ENCODE measurements at places on chromosomes 4 and X.

DNA sequence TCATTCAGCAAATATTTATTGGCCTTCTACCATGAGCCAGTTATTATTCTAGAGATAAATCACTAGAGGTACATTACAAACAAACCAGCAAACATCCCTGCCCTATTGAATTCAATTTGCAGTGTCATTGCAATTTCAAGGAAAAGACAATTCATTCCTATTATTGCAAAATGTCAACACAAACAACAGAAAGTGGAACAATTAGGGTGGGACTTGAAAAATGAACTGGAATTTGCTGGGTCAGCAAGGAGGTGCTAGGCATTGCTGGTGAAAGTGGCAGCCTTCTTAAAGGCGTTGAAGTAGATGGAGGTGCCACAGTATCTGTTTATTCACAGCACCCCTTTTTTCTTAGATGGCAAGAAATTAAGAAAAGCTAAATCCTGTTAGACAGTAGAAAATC is 224.0 kb upstream of the BMP3 start:
- DNase-seq = no peak

DNA sequence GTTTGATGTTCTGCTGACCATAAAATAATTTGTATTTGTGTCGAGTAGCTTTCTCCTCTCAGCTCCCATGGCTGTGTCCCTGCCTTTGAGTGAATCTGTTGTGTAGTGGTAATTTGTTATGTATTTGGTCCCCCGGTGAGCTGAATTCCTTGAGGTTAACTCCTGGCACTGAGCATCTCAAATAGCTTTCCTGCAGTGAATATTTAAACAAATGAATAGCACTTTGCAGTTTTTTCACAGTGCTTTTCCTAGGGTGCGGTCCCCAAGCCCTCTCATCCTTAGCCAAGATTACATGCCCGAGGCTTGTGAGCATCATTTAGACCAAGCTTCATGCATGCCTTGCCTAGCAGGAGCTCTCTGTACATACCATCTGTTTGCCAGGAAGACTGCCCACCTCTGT is 74.2 kb downstream of the CLDN34 start:
- no peak for DNase-seq

GRCh38 chr4:39486221-39486804 is 27.5 kb downstream of the LIAS start:
- no peak for DNase-seq

GRCh38 chrX:136166221-136166855 is 19.0 kb downstream of the FHL1 start:
- DNase-seq = no peak

- no peak for DNase-seq
Observed at GRCh38 chr4:137454767-137455166, 77.5 kb downstream of the PCDH18 start.

DNA sequence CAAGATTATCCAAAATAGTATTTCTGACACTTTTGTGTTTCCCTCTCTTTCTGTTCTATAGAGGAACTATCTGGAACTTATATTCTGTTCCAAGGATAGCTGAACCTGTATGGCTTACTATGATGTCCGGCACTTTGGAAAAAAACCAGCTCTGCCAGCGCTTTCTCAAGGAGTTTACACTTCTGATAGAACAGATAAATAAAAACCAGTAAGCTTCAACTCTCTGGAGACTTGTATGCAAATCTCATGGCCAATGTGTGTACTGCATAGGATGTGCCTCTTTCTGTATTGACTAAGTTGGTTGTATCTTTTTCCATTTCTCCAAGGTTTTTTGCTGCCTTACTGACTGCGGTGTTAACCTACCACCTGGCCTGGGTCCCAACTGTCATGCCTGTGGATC is 92.5 kb downstream of the FNIP2 start:
- DNase-seq = no peak

DNA sequence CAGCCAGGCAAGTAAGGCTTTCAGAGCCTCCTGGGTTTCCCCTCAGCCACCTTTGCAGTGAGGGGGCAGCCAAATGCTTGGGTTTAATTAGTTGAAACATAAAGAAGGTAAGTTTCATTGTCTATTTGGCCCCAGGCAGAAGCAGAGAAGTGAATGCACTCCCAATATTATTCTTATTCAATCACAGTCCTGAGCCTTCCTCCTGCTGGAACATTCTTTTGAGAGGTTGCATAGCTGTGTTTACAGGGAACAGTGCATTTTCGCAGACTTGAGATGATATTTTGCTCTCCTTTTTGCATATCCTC is 13.9 kb downstream of the SLC2A9 start:
- DNase-seq = no peak

DNA sequence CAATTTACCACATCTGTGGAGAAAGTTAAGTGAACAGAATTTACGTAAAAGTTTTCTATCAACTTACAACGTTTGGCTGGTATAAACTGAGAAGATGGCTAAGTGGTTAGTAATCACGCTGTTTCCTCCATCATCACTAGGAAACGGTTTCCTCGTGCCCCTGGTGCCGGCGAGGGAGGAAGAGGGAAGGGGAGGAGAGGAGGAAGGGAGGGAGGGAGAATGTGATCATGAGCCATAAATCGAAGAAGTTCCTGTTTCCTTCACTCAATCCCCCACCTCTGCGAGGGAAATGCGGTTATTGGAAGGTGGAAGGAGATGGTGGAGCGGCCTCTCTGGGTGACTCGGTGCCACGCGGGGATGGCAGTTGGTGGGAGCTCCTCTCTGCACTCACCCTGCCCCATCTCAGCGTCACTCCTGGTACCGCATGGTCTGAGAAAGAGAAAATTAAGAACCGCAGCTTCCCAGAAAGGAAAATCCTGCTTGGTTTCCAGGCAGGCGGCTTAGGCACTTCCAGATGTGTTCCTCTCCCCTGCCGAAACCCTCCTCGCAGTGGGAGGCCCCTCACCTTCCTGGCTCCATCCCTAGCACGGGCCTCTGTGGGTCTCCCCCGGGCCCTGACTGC is 216.8 kb downstream of the AFAP1 start:
- no peak for DNase-seq

DNA sequence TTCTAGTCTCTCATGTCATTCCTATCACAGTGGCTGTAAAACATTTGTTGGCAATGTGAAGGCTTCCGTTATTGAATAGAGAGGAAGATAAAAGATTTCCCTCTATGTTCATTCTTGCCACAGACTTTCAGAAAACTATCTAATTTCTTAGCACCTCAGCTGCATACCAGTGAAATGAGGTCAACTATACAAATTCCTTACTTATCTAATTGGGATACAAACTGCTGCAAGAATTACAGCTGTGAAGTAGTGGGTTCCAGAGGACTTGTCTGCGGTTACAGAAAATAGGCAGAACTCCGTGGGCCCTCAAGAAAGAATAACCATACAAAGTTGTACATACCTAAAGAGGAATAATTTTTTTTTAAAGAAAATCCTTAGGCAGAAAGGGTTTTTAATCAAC is 175.8 kb downstream of the PPP1R2C start:
- no peak for DNase-seq

GRCh38 chrX:29911673-29912072 is 303.7 kb upstream of the MAGEB2 start:
- no peak for DNase-seq
